ENCODE measurements at places on chromosomes 16 and 17. TPM values are rescaled to one million over a fixed set of nuclear protein-coding genes. Genes with fewer than 3 reads are reported as not detected.

MYH13 gene
- total RNA-seq, result not detected

NECAB2 gene
- not detected for total RNA-seq

OSBPL7 gene
- 33.6 TPM for total RNA-seq

- DNase-seq, result no peak
- peaks cover 85% of the 10 kb centered on the region for H3K27me3 ChIP-seq
- no peaks in the 10 kb centered on the region for H3K36me3 ChIP-seq
Measured at GRCh38 chr17:48616717-48617470, 1.8 kb upstream of the HOXB8 start.

DNA sequence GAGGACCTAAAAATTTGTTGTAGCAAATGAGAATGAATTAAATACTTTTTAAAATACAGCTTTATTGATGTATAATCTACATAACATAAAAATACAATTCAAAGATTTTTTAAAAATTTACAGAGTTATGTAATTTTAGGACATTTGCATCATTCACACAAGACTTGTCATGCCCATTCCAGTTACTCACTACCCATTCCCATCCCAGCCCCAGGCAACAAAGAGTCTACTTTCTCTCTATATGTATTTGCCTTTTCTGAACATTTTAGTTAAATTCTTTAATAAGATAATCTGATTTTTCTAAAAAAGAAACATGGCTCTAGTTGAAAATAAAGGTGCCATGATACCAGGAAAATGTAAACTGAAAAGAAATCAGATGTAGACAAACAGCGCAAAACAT lies 354.2 kb downstream of the PMP22 start:
- H3K27me3 ChIP-seq, result no peaks in the 10 kb centered on the region
- no peak for DNase-seq
- H3K27ac ChIP-seq, result no peak overlapping the region
- H3K4me1 ChIP-seq, result peaks cover 9% of the 10 kb centered on the region

GRCh38 chr17:17675925-17676534 lies 5.2 kb upstream of the RAI1 start:
- no peaks in the 10 kb centered on the region for H3K36me3 ChIP-seq
- H3K4me1 ChIP-seq, result peaks cover 61% of the 10 kb centered on the region
- no peak overlapping the region for H3K4me3 ChIP-seq
- peaks cover 20% of the 10 kb centered on the region for H3K27me3 ChIP-seq
- peak; percentile 69 for DNase-seq
- peak overlapping the region; percentile 17 for H3K27ac ChIP-seq

KRT31 gene
- not detected for total RNA-seq

DNA sequence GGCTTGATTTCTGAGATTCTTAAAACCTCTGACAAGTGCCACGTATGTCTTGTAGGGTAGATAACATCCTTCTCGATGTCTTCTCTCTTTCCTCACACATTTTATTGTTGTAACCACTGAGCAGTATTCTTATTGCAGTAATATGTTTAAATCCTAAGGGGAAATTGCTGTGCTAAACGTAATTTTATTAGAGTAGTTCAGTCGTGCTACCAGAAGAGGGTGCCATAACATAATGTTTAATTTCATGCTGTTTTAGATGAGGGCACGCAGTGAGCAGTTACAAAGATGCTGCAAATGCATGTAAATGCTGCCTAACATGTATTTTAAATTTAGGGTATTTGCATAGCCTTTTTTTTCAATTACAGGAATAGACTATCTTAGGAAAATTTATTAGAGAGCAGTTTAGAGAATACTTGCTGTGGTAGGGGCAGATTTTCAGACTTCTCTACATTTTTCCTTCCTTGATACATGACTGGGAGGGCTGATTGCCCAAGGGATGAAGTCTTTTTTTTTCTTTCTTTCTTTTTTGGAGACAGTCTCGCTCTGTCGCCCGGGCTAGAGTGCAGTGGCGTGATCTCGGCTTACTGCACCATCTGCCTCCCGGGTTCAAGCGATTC lies 51.7 kb downstream of the GAN start:
- no peak overlapping the region for H3K27ac ChIP-seq
- no peak for DNase-seq
- H3K36me3 ChIP-seq, result peaks cover 22% of the 10 kb centered on the region
- peaks cover 11% of the 10 kb centered on the region for H3K4me1 ChIP-seq
- H3K4me3 ChIP-seq, result no peak overlapping the region

DNA sequence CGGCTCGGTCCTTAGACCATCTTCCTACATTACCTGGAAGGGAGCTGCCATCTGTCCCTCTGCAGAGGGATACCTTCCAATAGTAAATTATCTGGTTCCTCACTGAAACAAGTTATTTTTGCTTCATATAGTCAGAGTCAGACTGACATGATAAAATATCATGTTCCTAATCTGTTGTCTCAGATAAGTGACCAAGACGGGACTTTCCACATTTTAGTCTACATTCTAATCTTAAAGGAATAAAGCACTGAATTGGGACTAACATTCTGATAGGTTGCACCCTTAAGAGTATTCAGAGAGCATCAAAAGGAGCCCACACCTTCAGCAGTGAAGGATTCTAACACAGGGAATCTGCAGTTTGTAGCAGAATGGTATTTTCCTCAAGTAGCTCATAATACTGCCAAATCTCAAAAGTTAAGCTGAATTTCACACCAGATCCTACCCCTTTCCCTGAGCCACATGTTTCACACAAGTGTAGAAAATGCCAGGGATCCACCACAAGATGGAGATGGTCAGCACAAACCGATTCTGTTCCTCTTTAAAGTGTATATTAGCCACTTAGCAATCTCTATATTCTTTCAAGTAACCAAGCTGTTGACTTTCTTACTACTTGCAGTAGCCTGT lies 13.4 kb downstream of the GINS2 start:
- H3K27me3 ChIP-seq, result no peaks in the 10 kb centered on the region
- H3K36me3 ChIP-seq, result peaks cover 70% of the 10 kb centered on the region
- no peak overlapping the region for H3K4me3 ChIP-seq
- no peak for DNase-seq

OR1F1 gene
- not detected for total RNA-seq

DNA sequence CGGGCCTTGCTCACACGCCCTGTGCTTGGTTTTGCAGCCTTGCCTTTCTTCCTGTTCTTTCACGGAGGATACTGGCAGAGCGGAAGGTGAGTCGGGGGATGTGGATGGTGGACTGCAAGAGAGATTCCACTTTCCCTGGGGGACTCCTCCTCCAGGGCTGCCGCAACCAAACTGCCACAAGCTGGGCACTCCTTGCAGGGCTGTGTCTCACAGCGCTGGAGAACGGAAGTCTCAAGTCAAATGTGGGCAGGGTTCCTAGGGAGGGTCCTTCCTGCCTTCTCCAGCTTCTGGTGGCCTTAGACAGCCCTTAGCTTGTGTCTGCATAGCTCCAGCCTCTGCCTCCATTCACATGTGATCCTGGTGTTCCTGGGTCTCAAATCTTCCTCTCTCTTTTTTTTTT lies 11.4 kb upstream of the BIRC5 start:
- no peaks in the 10 kb centered on the region for H3K27me3 ChIP-seq
- H3K4me3 ChIP-seq, result no peak overlapping the region
- no peak for DNase-seq
- H3K36me3 ChIP-seq, result peaks cover 6% of the 10 kb centered on the region
- peaks cover 4% of the 10 kb centered on the region for H3K4me1 ChIP-seq

CFAP97D1 gene
- not detected for total RNA-seq

KCNH4 gene
- 0.13 TPM for total RNA-seq

- H3K27me3 ChIP-seq, result no peaks in the 10 kb centered on the region
- no peak overlapping the region for H3K27ac ChIP-seq
- no peaks in the 10 kb centered on the region for H3K36me3 ChIP-seq
- H3K4me3 ChIP-seq, result no peak overlapping the region
- DNase-seq, result no peak
Measured at GRCh38 chr17:18961634-18962493, 9.9 kb downstream of the SLC5A10 start.

PRDM7 gene
- not detected for total RNA-seq

GRCh38 chr17:43732958-43733357 lies 25.6 kb downstream of the SOST start:
- H3K4me3 ChIP-seq, result no peak overlapping the region
- H3K27ac ChIP-seq, result no peak overlapping the region
- no peak for DNase-seq
- peaks cover 20% of the 10 kb centered on the region for H3K27me3 ChIP-seq
- H3K4me1 ChIP-seq, result no peaks in the 10 kb centered on the region

- H3K4me3 ChIP-seq, result no peak overlapping the region
- no peak for DNase-seq
- no peaks in the 10 kb centered on the region for H3K36me3 ChIP-seq
- no peak overlapping the region for H3K27ac ChIP-seq
- H3K27me3 ChIP-seq, result no peaks in the 10 kb centered on the region
Measured at GRCh38 chr16:68954911-68955635, 111.7 kb downstream of the TANGO6 start.

TMEM132E gene
- total RNA-seq, result not detected

DNA sequence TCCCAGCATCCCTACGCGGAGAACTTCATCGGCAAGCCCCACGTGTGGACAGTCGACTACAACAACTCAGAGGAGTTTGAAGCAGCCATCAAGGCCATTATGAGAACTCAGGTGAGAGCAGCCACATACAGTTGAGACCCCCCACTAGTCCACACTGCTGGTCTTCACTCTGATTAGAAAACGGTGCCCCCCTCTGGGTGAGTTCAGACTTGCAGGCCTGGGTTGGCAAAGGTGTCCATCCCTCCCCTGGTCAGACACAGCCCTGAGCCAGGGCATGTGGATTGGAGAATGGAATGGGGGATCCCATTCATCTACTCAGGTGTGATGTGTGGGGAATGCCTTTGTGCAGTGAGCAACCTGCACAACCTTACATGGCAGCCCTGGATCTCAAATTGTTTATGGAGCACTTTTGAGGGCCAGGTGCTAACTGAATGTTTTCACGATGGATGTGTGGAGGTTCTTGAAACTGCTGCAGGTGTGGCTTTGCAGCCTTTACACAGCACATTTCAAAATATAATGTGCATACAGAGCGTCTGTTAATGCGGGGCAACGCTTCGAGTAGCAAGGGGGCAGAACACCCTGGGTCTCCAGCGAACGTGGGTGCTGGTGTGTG lies 72.6 kb downstream of the MGAT5B start:
- H3K36me3 ChIP-seq, result no peaks in the 10 kb centered on the region
- H3K4me3 ChIP-seq, result no peak overlapping the region
- H3K4me1 ChIP-seq, result no peaks in the 10 kb centered on the region
- peaks cover 4% of the 10 kb centered on the region for H3K27me3 ChIP-seq

TBC1D3 gene
- not detected for total RNA-seq

DNA sequence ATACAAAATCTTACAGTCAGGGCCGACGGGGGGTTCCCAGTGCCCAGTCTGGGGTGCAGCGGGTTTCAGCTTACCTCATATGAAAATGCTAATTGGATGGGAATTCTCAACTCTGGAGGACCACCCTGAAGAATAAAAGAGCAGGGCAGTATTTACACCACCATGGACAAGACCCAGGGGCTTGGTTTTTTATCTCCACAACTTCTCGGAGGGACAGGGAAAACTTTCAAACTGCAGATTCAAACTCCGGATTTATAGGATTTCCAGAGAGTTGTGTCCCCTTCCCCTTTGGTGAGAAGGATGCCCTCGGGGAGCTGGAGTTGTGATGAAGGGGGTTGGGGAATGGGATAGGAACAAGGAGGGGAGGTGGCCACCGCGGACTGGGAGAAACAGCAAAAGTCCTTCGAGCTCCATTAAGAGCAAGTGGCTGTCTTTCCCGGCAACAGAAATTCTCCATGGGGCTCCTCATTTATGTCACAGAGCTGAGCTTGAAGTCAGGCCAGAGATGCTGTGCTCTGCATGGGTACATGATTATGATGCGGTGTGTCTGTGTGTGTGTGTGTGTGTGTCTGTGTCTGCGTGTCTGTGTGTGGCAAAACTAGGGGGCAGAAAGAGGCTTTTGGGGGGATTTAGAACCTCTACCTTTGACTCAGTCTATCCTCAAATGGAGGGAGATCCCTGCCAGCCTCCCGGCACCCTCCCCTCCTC lies 15.7 kb downstream of the FOXL1 start:
- H3K4me3 ChIP-seq, result no peak overlapping the region
- peaks cover 37% of the 10 kb centered on the region for H3K27me3 ChIP-seq
- no peak for DNase-seq
- peaks cover 7% of the 10 kb centered on the region for H3K4me1 ChIP-seq
- no peaks in the 10 kb centered on the region for H3K36me3 ChIP-seq

GRCh38 chr16:27359051-27359450 lies 42.9 kb upstream of the IL21R start:
- no peak overlapping the region for H3K4me3 ChIP-seq
- H3K4me1 ChIP-seq, result peaks cover 20% of the 10 kb centered on the region
- H3K36me3 ChIP-seq, result peaks cover 91% of the 10 kb centered on the region
- H3K27me3 ChIP-seq, result no peaks in the 10 kb centered on the region
- DNase-seq, result no peak

EPX gene
- not detected for total RNA-seq

- H3K4me3 ChIP-seq, result no peak overlapping the region
- no peaks in the 10 kb centered on the region for H3K36me3 ChIP-seq
- H3K4me1 ChIP-seq, result no peaks in the 10 kb centered on the region
- no peaks in the 10 kb centered on the region for H3K27me3 ChIP-seq
Measured at GRCh38 chr16:52350031-52350642, 196.8 kb downstream of the TOX3 start.

GRCh38 chr16:86496262-86496928 lies 13.9 kb upstream of the FOXF1 start:
- H3K4me1 ChIP-seq, result no peaks in the 10 kb centered on the region
- H3K4me3 ChIP-seq, result no peak overlapping the region
- H3K36me3 ChIP-seq, result no peaks in the 10 kb centered on the region
- no peak for DNase-seq
- peaks cover 72% of the 10 kb centered on the region for H3K27me3 ChIP-seq

CBLN1 gene
- not detected for total RNA-seq

HCRT gene
- not detected for total RNA-seq

DNA sequence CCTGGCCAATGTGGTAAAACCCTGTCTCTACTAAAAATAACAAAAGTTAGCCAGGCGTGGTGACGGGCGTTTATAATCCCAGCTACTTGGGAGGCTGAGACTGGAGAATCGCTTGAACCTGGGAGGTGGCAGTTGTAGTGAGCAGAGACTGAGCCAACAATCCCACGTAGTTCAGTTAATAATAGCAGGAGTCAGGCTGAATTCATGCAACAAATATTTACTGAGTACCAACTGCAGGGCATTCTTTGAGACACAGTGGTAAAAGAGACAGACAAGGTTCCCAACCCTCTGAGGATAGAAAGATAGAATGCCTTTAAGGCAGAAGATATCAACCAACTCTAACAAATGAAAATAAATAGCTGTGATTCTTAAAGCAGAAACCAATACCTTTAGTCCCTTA lies 39.1 kb downstream of the SPOP start:
- H3K4me1 ChIP-seq, result no peaks in the 10 kb centered on the region
- no peak overlapping the region for H3K27ac ChIP-seq
- peaks cover 16% of the 10 kb centered on the region for H3K36me3 ChIP-seq
- DNase-seq, result no peak
- no peak overlapping the region for H3K4me3 ChIP-seq

- H3K27me3 ChIP-seq, result no peaks in the 10 kb centered on the region
- H3K4me1 ChIP-seq, result peaks cover 98% of the 10 kb centered on the region
- H3K4me3 ChIP-seq, result peak overlapping the region; percentile 56
- peak overlapping the region; percentile 86 for H3K27ac ChIP-seq
- DNase-seq, result no peak
Measured at GRCh38 chr16:50276801-50277555, 10.6 kb downstream of the ADCY7 start.

WNT3 gene
- not detected for total RNA-seq

PHOSPHO1 gene
- total RNA-seq, result not detected

ZNF205 gene
- not detected for total RNA-seq

RAB11FIP3 gene
- total RNA-seq, result 23.4 TPM

All from activated CD8-positive, alpha-beta T cell treated with anti-CD3 and anti-CD28 coated beads, Interleukin-2, amount 10 ng/mL, durations not matched to agents 7 days and 5 days (primary cell).